CD8-positive, alpha-beta memory T cell (primary cell): ENCODE measurements at places on chromosomes 13 and 19. TPM values are rescaled to one million over a fixed set of nuclear protein-coding genes. Genes with fewer than 3 reads are reported as not detected.

DNA sequence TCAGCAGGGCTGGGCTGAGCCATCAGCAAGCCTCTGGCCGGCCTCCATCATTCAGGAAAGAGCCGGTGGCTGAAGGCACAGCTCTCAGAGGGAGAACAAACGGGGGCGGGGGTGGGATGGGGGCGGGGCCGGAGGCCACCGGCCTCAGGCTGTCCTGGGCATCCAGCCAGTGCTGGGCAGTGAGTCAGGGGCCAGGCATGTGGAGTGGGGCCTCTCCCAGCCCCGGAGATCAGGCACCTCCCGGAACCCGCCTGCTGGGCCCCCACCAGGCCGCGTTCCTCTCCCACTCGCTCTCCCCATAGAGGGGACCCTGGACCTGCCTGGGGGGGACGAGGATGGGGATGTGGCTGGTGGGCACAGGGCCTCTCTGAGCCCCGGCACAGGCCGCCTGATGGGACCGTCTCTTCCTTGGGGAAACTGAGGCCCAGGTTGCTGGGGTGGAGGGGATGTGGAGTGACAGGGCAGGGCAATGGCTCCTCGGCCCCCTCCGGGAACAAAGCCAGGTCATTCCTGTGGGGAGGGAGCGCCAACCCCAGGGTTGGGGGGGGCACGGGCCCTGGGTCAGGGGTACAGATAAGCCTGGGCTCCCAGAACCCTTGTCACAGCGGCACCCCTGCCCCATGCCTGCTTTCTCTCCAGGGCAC, 12.9 kb downstream of the SPC24 start:
- no peak for DNase-seq

The RYR1 gene
- 1.4 TPM for total RNA-seq

DNA sequence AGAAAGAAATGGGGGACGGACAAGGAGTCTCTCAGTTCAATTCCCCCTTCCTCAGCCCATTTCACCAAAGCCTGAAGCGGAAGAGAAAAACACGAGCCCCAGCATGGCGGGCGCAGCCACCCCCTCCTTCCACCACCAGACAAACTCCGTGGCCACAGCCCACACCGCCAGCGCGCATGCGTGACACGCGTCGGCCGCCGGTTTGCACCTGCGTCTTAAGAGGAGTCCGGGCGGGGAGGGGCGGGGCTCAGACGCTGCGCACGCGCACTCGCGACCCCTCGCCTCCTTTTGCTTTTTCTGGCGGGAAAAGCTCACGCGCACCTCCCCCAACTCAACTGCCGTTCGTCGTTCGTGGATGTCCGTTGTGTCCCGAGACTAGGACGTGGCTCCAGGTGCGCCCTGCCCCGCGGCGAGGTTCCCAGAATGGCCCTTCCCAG, at the start of gene KASH5:
TSS of gene KASH5 (plus strand) at position 314 of the 437 bp plus-strand sequence. CDS start 2,635 bp downstream, outside the sequence.
- peak; percentile 82 for DNase-seq

DNA sequence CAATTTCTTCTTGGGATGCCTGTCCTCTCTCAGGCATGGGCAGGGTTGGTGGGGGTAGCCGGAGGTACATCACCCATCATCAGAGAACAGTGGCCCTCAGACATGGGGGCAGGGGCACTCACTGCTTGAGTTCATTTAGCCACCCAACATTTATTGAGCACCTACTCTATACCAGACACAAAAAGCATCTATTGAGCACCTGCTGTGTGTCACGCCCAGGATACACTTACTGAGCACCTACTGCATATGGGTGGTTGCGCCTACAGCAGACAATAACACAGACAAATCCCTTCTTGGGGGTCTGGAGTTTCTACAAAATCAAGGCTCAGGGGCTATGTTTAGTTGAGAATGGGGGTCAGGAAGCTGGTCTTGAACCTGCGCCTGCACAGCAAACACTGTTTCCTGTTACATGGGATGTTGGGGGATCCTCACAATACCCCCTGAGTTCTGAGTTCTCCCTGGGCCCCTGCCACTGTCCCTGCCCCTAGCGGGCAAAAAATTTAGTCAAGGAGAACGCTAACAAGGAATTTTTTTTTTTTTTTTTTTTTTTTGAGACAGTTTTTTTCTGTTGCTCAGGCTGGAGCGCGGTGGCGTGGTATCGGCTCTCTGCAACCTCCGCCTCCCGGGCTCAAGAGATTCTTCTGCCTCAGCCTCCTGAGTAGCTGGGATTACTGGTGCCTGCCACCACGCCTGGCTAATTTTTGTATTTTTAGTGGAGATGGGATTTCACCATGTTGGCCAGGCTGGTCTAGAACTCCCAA, 11.6 kb downstream of the RCN3 start:
- DNase-seq, result no peak

- DNase-seq, result no peak
Measured at GRCh38 chr13:113616991-113617749, 32.6 kb downstream of the TFDP1 start.

The ADGRE2 gene
- total RNA-seq, result 0.44 TPM

DNA sequence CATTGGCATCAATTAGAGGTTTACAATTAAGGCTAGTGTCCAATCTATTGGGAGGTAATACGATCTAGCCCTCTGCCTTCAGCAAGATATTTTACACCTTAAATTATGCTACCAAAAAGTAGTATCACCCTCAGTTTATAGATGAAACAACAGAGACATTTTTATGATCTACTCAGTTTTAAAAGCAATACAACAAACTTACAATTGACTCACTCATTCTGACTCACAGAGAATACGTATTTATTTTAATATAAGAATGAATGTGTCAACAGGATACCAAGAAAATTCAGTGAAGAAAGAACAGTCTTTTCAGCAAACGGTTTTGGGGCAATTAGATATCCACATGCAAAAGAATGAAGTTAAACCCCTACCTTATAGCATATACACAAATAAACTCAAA, 32.5 kb upstream of the STARD13 start:
- no peak for DNase-seq

The PLPPR3 gene
- not detected for total RNA-seq

- peak; percentile 96 for DNase-seq
Measured at GRCh38 chr19:2084993-2085720, 11.0 kb downstream of the MOB3A start.
